ENCODE measurements at places on chromosomes 7 and 10.

DNA sequence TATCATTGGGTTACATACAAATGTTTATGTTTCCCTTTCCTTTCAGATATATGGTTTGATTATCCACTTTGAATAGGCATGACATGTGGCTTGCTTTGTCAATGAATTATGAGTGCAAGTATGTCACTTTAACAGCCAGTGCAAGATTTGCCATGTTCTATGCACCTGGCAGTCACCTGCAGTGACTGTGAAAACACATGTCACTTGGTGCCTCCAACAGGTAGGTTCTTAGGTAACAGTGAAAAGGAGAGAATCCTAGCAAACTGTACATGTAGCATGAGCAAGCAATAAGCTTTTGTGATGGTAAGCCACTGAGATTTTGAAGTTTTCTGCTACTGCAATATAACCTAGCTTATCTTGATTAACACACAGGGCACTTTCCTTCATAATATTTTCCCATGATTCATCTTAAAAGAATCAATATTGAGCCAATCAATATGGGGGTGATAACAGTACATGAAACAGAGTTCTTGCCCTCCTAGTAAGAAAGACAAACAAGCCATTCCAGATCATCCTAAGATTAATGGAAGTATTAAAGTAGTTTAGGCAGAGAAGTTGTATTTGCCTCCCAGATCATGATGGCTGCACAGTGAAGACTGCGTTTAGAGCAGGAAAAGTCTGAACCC, 7.9 kb upstream of the RALA start:
- no peak for DNase-seq

DNA sequence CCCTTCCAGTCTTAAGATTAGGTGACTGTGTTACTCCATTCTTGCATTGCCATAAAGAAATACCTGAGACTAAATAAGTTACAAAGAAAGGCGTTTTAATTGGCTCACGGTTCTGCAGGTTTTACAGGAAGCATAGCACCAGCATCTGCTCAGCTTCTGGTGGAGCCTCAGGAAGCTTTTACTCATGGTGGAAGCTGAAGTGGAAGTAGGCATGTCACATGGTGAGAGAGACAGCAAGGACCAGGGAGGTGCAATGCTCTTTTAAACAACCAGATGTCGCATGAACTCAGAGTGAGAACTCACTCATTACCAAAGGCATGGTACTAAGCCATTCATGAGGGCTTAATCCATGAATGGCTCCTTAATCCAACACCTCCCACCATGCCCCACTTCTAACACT, 34.0 kb upstream of the TMEM273 start:
- DNase-seq, result no peak

DNA sequence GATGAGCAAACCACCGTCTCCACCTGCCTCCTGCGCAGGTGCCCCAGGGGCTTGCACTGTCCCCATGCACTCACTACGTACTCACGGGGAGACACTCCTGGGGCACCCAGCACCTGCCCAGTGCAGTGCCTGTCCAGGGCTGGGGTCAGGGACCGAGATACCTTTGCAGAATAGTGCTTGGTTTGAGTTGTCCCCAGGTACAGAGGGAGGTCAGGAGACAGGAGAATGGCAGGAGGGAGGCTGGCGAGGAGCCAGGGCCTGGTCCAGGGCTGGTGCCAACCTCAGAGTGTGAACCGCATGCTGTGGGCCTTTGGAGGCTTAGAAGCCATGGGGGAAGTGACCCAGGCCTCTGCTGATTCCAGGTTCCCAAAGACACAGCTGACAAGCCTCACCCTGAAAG, 110.1 kb upstream of the GPR26 start:
- DNase-seq, result no peak

DNA sequence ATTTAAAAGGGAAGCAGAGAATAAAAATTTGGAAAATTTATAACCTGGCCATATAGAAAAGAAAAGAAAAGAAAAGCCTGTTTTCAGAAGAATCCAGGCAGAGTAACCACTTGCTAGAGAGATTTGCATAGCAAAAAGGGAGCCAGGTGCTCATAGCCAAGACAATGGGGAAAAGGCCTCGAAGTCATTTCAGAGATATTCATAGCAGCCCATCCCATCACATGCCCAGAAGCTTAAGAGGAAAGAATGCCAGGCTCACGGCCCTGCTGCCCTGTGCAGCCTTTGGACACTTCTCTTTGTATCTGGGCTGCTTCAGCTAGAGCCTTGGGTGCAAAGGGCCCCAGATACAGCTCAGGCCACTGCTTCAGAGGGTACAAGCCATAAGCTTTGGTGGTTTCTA, 159.8 kb downstream of the CCDC7 start:
- no peak for DNase-seq

GRCh38 chr7:69263550-69263949, 334.7 kb upstream of the AUTS2 start:
- DNase-seq, result no peak

GRCh38 chr7:155277385-155277994, 20.2 kb upstream of the INSIG1 start:
- DNase-seq, result no peak

GRCh38 chr10:59611048-59611447, 98.6 kb downstream of the SLC16A9 start:
- no peak for DNase-seq

DNA sequence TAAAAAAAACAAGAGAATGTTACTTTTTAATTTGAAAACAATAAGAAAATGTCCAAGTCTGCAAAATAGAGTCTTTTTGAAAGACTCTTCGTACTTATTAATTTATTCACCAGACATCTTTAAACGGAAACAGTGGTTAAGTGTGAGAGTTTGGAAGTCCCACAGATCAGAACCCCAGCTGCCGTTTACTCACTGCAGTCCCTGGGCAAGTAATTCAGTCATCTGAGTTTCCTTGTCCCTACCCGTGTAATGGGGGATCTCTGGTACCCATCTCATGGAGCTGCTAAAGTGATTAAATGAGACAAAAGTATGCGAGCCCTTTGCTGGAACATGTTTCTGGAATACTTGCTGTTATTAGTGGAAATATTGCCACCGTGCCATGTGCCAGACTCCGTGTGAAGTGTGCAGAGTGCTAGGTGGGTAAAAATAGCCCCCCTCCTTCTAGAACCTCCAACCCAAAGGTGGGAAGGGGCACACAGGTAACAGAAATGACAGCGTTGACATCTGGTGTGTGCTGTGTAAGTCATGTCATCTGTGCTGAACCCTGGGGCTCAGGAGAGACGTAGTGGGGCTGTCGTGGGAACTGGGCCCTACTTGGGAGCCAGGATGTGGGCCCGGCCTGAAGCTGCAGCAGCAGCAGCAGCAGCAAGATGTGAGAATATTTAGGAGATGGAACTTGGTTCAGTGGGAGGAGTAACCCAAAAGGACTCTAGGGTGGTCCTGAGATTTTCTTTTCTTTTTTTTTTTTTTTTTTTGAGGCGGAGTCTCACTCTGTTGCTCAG, 140.5 kb downstream of the CUX1 start:
- DNase-seq, result no peak

DNA sequence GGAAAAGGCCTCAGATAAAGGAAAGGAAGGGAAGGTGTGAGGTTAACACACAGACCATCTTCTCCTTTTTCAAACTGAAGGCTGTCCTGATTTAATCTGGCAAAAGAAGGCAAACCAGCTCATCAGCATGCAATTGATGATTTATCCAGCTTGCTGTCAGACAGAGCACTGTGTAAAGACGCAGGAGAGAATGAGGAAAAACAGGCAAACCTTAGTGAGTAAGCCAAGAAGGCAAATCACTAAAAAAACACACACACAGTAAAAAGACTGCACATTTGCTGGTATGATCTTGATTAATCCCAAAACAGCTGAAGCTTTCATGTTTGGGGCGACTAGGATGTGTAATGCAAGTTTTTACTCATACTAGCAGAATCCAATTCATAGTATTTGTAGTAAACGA, 65.8 kb upstream of the SKAP2 start:
- no peak for DNase-seq

GRCh38 chr10:98269435-98269912, 1.5 kb upstream of the LOXL4 start:
- DNase-seq, result no peak

GRCh38 chr10:45253183-45253914, 62.1 kb downstream of the OR13A1 start:
- no peak for DNase-seq

GRCh38 chr10:34707656-34708055, 107.4 kb downstream of the PARD3 start:
- no peak for DNase-seq

DNA sequence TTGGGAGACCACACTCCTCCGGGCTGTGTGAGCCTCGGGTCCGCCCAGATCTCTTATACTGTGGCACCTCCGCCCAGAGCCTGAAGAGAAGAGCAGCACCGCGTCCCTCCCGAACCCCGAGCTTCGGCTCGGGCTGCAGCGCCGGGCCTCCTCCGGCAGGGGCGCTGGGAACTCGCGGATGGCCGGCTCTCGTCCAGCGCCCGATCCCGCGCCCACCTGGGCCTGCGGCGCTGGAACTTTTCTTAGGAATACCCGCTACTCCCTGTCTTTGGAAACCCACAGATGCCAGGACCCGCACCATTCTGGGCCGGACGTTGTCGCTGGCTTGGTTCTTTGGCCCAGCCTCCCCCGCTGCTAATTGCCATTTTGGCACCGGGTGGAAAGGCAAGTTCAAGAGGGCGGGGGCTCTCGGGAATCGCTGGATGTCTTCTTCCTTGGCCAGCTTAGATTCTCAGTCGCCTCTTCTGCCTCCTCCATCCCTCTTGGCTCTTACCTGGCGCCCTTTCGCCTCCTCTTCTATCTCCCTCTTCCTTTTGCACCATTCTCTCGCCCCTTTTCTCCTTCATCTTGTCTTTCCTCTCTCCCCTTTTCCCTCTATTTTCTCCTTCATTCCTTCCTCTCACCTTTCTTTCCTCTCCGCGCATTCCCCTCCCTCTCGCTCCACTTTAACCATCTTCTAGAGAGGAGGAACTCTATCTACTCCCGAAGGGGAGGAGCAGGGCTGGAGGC, 2.1 kb upstream of the SORCS3 start:
- DNase-seq, result no peak
